ENCODE measurements at places on chromosomes 13 and 19. TPM values are rescaled to one million over a fixed set of nuclear protein-coding genes. Genes with fewer than 3 reads are reported as not detected.

MISP gene
- 138 TPM for total RNA-seq

MUC16 gene
- 0.26 TPM for total RNA-seq

IFNL1 gene
- total RNA-seq = not detected

FCER2 gene
- not detected for total RNA-seq

DACT3 gene
- total RNA-seq = 0.13 TPM

KDM4B gene
- total RNA-seq = 12.7 TPM

COX6B2 gene
- total RNA-seq = 0.26 TPM

LENG9 gene
- 6.5 TPM for total RNA-seq

ZNF569 gene
- total RNA-seq = 2.8 TPM

DENND1C gene
- total RNA-seq = under 0.01 TPM
